ENCODE measurements at places on chromosomes 4 and X. TPM values are rescaled to one million over a fixed set of nuclear protein-coding genes. Genes with fewer than 3 reads are reported as not detected.

The MTNR1A gene
- total RNA-seq = not detected

The AFF2 gene
- 22.2 TPM for total RNA-seq

The MAGEB1 gene
- 51.1 TPM for total RNA-seq

The FOXR2 gene
- not detected for total RNA-seq

The NELFA gene
- 29.5 TPM for total RNA-seq

The RBM3 gene
- total RNA-seq = 169 TPM

The MAP7D2 gene
- total RNA-seq = 9.9 TPM
